Left forelimb (tissue), 1 donor: ENCODE measurements at places on chromosomes 6 and 20.

- no peak for DNase-seq
Measured at GRCh38 chr6:167993169-167993568, 4.3 kb upstream of the KIF25 start.

DNA sequence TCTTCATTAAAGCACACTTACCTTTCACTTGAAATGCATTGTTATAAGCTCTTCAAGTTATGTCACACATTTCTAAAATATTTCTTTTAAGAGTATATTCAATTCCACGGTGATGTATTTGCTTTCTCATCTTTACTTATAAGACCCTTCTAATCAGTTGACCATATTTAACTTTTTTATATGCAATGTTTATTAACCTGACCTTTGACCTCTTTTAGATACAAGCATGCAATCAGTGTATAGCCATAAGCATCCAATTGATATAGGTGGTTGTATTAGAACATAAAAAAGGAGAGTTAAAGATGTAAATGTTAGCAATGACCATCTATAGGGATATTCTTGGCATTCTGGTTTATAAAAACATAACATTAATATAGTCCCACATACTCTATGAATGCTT, 9.2 kb downstream of the USP49 start:
- DNase-seq, result no peak

DNA sequence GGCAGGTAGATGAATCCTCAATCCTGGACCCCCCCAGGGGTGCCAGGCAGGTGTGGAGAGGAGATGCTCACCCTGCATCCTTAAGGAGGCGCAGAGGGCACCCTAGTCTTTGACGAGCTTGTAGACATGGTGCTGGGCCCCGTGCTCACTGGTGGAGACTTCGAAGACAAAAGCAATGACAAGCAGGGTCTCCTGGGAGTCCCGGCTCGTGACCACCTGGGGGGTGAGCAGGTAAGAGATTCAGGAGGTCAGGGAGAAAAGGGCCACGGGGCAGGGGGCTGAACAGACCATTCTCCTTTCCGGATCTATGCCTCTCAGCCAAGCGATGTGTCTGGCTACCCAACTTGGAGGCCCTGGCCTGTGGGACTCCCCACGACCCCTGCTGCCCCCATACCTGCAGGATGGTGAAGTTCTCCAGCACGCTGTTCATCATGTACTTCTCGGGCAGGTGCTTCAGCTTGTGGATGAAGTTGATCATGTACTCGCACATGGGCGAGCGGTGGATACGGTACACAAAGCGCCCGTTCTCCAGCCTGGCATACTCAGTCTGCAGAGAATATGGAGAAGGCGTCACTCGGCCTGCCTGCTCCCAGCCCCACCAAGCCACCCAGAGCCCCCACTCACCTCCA, 6.9 kb downstream of the RPL10A start:
- no peak for DNase-seq

GRCh38 chr6:107535626-107536025, 45.7 kb downstream of the SOBP start:
- DNase-seq, result no peak

- DNase-seq, result no peak
Measured at GRCh38 chr6:21885111-21885510, 291.6 kb downstream of the SOX4 start.

- no peak for DNase-seq
Measured at GRCh38 chr6:152070556-152070955, 263.1 kb downstream of the ESR1 start.

GRCh38 chr6:24854077-24854666, 55.5 kb upstream of the ARMH2 start:
- no peak for DNase-seq

- no peak for DNase-seq
Measured at GRCh38 chr6:122930252-122931180, 65.5 kb upstream of the CLVS2 start.

DNA sequence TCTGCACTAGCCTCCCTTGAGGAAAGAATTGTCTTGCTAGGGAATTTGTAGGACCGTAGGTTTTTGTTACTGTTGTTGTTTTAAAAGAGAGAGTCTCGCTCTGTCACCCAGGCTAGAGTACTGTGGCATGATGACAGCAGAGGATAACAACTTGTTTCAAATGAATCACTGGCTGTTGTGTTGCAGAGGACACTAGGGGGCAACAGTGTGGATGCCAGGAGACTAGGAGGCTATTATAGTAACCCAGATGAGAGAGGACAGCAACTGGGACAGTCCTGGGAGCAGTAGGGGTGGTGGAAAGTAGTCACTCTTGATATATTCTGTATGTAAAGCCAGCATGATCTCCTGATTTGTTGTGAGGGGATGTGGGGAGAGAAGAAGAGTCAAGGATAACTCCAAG, 41.8 kb upstream of the LAMA4 start:
- DNase-seq, result no peak

DNA sequence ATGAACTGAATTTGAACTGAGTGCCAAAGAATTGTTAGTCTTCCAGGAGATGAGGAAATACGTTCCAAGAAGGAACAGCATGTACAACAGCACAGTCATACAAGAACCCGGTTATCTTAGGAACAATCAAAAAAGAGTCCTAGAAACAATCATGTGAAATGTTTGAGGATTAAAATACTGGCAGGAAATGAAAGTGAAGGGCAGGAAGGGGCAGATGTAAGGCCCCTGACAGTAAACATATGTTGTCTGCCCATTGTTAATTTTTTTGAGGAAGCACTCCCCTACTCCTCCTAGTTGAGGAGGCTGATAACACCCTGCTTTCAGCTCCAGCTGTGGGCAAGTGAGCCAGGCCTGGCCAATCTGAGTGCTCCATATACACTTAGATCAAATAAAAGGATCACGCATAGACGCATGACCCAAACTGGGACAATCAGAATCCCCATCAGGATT, 220.9 kb downstream of the HACE1 start:
- DNase-seq, result no peak

DNA sequence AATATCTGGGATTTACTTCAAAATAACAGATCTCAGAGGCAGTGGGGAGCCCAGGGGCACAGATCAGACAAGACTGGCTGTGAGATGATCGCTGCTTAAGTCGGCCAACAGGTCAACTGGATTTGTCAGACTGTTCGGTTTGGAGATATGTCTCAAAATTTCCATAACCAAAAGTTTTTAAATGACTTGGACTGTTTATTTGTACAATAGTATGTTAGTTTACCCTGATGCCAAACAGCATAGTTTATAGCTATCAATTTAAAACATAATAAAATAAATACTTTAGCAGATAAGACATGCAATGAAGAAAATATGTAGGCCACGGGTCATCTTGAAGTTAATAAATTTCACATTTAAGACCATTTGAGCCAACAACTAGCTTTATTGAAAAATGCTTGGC, 126.7 kb downstream of the IRF4 start:
- no peak for DNase-seq

DNA sequence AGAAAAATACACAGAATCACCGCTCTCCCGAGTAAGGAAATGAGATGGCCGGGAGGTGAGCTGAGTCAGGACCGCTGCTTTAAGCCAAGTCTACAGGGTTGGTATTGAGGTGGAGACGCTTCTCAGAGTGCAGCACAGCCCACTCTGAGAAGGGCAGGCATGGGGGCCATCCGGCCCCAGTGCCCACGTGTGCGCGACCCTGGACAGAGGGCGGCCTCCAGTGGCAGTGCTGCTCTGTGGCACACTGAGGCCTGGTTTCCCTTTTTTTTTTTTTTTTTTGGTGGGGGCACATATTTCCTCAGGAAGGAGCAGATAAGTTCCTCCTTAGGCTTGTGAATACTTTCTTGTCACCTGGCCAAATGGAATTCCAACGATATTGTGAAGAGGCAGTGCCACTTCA, 88.8 kb downstream of the FOXC1 start:
- no peak for DNase-seq

GRCh38 chr6:154433477-154434241, 76.8 kb downstream of the CNKSR3 start:
- no peak for DNase-seq

DNA sequence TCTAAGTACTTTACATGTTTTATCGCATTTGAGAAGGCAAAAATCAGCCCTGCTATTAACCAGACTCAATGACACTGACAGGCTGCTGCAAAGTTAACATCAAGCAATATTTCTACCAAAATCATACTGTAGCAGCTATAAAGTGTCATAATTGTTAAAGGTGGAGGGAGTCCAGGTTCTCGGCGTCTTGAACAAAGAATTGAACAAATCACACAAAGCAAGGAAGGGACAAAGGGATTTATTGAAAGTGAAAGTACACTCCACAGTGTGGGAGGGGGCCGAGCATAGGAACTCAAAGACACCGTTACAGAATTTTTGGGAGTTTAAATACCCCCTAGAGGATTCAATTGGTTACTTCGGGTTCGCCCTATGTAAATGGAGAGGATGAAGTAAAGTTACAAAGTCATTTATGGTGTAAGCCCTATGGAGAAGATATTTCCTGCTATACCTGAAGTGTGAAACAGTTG, 12.9 kb upstream of the ZNF391 start:
- no peak for DNase-seq

DNA sequence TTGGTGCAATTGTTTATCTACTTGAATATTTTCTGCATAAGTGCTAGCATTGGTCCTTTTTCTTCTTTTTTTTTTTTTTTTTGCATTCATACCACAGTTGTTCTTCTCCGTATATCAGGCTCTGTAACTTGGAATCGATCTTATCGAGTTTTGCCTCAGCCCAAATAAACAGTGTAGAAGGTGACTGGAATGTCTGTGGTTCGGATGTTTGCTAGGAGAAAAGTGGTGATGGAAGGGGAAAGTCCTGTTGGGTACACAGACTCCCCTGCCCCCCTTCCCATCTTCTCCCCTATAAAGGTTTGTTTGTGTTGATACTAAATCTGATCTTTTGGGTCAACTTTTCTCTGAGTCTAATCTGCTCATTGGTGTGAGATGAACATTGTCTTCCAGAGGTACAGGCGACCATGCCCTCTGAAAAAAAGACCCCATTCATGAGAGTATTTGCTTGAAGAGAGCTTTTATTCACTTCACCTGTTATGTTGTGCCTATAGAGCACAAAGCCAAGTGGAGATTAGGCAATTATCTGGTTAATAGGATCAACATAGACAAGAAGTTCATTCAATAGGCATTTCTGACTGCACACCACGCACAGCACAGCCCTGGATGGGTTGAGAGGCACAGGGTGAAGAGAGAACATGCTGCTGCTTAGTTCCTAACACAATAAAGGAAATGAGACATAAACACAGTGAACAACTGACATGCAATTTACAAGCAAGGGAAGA, 620.0 kb downstream of the PKHD1 start:
- DNase-seq, result no peak
